ENCODE measurements at places on chromosomes 2 and 18.

DNA sequence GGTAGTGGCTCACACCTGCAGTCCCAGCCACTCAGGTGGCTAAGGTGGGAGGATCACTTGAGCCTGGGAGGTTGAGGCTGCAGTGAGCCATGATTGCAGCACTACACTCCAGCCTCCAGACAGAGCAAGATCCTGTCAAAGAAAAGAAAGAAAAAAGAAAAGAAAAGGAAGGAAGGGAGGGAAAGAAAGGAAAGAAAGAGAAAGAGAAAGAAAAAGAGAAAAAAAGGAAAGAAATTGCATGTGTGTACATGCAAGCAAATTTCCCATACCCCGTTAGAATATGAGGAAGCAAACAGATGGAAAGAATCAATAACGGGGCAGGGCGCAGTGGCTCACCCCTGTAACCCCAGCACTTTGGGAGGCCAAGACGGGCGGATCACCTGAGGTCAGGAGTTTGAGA, 17.9 kb downstream of the TMEM127 start:
- DNase-seq: no peak

- DNase-seq: no peak
Observed at GRCh38 chr18:676069-676468, 18.6 kb downstream of the TYMS start.

- DNase-seq: no peak
Observed at GRCh38 chr2:178043266-178043665, 29.3 kb downstream of the PDE11A start.

DNA sequence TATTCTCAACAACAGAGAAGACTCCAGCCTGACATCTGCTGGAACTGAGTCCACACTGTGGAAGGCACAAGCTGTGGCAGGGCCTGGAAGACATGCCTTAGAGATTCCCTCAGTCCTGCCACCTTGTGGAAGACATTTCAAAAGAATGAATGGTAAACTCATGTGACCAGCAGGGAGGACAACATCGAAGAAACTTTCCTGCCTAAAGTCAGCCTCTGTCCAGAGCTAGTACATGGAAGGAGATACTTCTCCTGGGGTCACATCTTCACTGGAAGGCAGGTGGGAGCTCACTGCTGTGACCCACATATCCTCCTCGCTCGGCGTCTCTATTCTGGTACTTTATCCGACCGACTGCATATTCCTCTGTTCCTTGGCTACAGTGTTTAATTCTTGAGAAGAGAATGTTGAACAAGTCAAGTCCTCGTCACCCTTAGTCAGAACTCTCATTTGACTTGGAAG, 59.5 kb downstream of the PUM2 start:
- no peak for DNase-seq

- DNase-seq: no peak
Observed at GRCh38 chr2:228728961-228729360, 542.1 kb downstream of the PID1 start.

DNA sequence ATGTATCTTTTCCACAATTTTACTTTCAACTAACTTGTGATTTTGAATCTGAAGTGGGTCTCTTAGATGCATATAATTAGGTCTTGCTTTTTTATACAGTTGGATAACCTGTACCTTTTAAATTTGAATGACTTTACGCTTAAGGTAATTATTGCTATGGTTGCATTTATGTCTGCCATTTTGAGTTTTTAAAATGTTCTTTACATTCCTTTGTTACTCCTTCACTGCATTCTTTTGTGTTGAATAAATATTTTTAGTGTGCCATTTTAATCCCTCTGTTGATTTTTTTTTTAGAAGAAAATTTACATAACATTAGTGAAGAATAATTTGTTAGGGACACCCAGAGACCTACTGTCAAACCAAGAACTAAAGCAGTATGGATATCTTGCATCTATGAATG, 65.3 kb downstream of the BIRC6 start:
- DNase-seq: no peak

Measured in cerebellar nuclear complex (tissue), 1 donor.